ENCODE measurements at places on chromosomes 7 and 10.

- DNase-seq, result no peak
Observed at GRCh38 chr7:29924006-29924405, 65.6 kb downstream of the SCRN1 start.

- no peak for DNase-seq
Observed at GRCh38 chr7:44062180-44062902, 3.0 kb downstream of the PGAM2 start.

GRCh38 chr7:128219636-128220035 lies 21.4 kb upstream of the LEP start:
- DNase-seq, result no peak

- DNase-seq, result no peak
Observed at GRCh38 chr7:91295576-91295975, 31.3 kb downstream of the FZD1 start.
